ENCODE measurements at places on chromosomes 12 and 14.

DNA sequence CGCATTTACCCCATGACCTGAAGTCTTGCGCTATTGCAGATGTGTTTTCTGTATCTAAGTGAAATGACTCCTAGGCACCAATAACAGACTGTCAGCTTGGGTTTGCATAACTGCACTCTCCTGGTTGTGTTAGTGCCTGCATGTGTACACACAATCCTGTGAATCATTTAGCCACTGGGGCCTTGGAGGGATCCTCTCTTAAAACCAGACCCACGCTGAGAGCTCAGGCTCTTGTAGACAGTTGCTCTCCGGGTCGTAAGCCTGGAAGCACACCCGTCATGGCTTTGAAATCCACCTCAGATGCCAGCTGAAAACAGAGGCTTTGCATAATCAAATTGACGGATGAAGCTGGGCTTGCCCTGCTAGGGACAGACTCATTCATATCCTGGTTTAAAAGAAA lies 79.2 kb upstream of the RBM19 start:
- DNase-seq = no peak

- DNase-seq = no peak
Observed at GRCh38 chr14:106094654-106095189, 568.3 kb downstream of the TMEM121 start.

GRCh38 chr12:69738351-69739286 lies at the start of gene RAB3IP:
TSS of gene RAB3IP (plus strand) at chr12:69738860. CDS start at chr12:69755409, 16,549 bp downstream.
- DNase-seq = peak; percentile 99

DNA sequence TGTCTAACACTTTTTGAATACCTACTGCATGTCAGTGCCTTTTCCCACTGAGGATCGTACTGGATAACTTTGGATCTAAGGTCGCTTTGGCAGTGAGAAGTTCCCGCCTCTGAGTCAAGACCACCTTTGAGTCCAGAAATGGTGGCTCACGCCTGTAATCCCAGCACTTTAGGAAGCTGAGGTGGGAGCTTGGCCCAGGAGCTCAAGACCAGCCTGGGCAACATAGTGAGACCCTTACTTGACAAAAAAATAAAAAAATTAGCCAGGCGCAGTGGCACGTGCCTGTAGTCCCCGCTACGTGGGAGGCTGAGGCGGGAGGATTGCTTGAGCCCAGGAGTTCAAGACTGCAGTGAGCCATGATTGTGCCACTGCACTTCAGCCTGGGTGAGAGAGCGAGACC lies 61.1 kb downstream of the CHST11 start:
- no peak for DNase-seq

- peak; percentile 53 for DNase-seq
Observed at GRCh38 chr12:836952-837351, 84.6 kb downstream of the WNK1 start.

GRCh38 chr14:71590131-71590530 lies 342.1 kb upstream of the RGS6 start:
- DNase-seq = no peak
